Neuronal stem cell (in vitro differentiated cells): ENCODE measurements at places on chromosomes 5 and 9.
A peak's percentile ranks its signal among the peaks of the same experiment; 100 is the strongest.

GRCh38 chr5:143011585-143011984 is 241.4 kb downstream of the ARHGAP26 start:
- no peak for DNase-seq

- DNase-seq = no peak
These were observed 112.2 kb upstream of the HAND1 start for GRCh38 chr5:154590093-154590724.

DNA sequence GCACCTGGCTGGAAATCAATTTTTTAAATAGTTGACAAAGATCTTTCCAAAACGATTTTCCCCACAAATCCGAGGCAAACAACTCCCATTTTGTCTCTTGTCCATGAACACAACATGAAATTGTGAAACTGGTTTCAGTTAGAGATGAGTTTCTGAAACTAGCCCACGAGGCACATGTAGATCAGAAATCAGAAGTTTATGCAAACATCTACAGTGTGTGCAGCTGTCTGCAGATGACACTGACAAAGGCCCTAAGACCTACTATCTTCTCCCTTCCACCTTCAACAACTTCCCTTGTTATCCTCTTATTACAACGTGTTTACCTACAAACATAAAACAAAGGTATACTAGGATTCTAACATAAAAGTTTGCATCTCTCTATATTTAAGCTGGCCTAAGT is 183.3 kb downstream of the DIRAS2 start:
- DNase-seq = no peak

- no peak for DNase-seq
These were observed 50.0 kb upstream of the ORM1 start for GRCh38 chr9:114272739-114273431.

DNA sequence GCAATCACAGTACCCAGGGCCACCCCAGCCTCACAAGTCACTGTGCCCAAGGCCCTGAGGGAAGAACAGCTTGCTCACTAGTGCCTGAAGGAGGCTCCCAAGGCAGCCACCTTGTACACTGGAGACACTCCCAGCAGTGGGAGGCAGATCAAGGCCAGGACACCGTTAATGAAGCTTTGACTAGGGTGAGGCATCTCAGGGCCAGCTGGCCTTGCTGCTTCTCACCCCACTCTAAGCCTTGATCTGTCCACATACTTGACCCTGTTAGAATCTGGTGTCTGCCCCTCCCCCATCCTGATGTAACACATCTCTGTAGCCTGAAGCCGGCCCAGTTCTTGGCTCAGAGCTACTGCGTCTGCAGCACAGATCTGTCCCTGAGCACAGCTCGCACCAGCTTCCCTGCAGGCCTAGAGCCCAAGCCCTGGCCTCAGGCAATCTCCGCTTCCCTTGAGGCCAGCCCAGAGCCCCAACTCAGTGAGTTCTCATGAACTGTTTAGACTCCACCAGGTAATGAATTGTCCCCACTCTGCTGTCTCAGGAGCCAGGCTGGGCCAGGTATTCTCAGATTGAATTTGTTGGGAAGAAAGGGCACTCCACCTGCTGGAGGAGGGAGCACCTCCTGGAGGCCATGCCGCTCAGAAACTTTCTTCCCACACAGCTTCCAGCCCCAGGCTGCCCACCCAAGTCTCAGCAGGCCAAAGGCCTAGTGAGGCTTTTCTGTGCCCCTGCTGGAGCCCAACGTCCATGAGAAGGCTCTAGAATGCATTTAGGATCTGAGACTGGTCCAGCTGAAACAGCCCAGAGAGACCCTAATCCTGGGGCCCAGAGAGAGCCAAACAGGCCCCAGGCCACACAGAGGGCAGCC is 13.4 kb upstream of the JADE2 start:
- DNase-seq = no peak

DNA sequence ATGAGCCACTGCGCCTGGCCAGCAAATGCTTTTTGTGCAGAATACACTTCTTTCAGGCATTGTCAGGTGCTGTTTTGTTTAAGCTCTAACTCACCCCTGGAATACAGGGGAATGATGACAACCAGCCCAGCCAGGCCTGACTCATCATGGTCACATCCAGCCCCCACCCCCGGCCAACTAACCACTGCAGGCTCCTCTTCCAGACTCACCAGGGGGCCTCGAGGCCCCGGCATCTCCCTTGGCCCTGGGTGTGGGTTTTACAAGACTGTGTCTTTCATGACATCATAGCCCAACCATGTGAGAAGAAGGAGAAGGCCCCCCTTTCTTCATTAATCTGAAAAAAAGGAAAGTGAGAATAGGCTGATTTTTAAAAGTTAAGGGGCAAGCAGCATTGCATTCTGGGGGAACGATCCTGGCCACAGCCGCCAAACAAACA is 35.5 kb downstream of the OLFML2A start:
- peak; percentile 32 for DNase-seq

DNA sequence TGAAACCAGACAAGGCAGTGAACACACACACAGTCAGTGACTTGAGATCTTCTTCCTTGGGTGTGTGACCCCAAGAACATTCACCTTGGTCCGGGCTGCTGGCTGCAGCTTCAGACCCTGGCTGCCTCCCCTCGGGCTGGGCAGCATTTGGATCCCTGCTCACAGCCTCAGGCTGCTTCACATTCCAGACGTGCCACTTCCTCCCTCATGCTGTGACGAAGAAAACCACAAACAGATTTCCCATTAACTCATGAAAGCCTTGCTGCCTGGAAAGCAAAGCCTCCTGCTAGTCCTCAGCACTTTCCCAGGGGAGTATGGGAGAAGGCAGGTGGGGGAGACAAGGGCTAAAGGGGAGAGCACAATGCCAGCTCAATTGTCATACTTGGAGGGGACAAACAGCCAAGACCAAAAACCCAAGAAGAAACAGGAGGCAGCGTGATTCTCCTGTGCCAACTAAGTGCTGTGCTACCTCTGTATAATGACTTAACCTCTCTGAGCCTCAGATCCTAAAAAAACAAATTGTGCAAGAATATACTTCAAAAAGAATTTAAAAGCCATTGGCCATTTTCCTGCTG is 594.6 kb upstream of the BRINP1 start:
- peak; percentile 78 for DNase-seq

GRCh38 chr9:72476617-72477437 is 44.6 kb upstream of the TMC1 start:
- DNase-seq = no peak

DNA sequence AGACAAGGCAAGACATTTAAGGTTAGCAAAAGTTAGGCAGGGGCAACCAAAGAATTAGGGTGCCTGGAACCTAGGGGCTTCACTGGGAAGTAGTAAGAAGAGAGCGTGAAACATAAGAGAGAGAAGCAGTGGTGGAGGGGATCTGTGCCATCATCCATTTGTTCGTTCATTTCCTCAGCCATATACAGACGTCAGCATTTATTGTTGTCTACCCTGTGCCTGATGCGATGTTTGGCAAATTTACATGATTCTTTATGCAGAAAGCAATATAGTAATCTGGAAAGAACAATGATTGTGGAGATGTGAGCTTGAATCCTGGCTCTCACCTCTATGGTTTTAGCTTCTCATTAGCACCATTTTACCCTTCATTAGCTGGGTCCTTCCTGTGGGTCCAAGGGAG is 477.5 kb upstream of the MPDZ start:
- DNase-seq = no peak

DNA sequence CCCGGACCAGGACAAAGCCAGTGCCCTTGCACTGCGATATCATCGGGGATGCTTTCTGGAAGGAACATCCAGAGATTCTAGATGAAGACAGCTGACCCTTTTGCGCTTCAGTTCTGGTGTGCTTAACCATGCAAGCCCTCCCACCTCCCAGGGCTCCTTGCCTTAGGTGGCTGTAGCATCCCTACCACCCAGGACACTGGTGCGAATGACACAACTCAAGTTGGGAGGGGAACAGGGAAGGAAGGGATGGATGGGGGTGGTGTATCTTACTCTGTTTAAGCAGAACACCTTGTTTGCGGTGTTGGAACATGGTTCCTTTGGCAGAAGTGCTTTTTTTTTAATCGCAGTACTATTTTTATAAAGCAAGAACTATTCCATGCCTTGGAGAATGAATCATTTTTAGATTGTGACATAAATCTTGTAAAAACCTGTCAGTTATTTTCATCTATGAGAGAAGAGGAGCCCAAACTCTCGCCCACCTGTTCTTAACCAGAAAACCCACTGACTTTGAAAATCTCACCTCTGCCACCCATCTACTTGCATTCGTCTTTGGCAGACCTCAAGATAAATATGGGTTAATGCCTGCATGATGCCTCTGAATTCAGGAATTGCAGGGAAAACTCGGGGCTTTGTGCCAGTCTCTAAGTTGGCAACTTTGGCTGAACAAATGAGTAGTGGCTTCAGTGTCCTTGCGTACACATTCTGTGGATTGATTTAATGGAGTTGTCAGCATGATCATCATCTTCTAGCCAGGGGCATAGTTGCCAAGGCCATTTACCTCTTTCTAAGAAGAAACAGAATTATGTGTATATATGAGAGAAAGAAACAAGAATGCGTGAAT is 3.9 kb upstream of the LSM11 start:
- no peak for DNase-seq

DNA sequence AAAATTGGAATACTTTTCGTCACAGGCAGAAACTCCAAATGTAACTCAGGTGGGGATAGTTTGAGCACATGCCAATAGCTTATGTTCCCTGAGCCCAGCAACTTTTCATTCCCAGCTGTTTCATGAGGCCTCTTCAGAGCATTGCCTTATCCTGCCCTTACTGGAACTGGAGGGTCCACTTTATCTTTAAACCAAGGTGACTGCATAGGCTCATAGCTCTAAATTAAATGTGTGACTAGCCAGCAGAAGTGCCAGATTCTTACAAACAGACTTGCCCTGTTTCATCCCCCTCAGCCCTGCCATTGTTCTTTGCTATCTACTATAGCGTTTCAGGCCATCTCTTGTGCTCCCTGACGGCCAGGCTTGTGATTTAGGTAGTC is 8.1 kb upstream of the LCP2 start:
- DNase-seq = no peak

DNA sequence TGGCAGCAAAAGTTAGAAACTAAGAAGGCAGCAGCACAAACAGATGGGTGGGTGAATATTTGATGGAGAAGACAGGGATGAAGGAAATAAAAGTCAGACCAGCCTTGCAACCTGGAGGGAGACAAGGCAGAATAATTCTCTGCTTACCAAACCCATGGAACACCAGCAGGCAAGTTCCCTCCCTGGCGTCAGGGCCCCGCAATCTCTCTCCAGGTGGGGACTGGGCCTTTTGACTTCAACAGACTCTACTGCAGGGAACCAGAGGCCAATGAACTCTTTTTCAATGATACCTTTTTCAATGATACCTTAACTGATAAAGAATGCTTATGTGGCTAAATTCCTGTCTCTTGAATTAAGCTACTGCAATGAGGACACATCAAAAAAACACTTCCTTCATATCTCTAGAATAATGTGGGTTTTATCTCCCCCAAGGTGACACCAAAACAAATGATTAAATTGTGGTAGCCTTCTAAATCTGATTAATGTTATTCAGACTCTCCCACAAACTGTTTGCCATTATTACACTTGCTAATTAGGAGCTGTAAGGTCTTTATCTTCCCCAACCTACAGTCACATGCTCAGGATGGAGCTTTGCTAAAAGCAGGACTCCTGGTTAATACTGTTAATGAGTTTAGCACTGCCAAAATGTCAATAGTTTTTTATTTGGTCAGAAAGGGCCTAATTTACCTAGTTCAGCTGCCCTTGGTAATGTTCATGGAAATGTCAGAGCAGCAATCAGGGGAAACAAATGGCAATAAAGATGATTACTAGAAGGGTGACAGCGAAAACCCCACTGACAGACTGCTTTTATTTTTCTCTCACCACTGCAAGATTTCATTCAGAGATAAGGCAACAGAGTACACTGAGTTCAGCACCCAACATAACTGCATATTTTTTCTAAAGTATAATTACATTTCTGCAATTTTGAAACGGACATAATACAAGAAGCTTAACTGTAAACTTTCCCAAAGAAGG is 165.5 kb downstream of the TSSK1B start:
- no peak for DNase-seq

GRCh38 chr5:15983392-15983791 is 196.2 kb downstream of the MARCHF11 start:
- no peak for DNase-seq

GRCh38 chr9:15543047-15543813 is 9.6 kb upstream of the CCDC171 start:
- no peak for DNase-seq

GRCh38 chr5:114419959-114420358 is 58.1 kb downstream of the KCNN2 start:
- DNase-seq = no peak

DNA sequence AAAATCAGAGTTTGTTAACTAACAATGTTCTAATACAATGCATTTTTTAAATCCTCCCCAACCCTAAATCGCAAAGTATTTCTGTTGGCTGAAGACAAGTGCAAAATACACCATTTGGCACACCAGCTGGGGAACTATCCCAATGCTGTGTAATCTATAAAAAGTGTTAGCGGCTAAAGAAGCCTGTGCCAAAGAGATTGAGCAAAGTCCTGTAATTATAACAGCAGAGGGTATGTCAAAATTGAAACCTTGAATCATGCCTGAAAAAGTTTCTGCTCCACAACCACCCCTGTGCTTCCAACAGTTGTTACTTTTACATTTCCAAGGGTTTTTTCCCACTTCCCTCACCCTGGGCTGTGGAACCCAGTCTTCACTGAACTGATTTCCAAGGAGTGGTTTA is 83.1 kb upstream of the PLPP6 start:
- DNase-seq = no peak

GRCh38 chr5:35023391-35024178 is 24.2 kb downstream of the AGXT2 start:
- DNase-seq = no peak

DNA sequence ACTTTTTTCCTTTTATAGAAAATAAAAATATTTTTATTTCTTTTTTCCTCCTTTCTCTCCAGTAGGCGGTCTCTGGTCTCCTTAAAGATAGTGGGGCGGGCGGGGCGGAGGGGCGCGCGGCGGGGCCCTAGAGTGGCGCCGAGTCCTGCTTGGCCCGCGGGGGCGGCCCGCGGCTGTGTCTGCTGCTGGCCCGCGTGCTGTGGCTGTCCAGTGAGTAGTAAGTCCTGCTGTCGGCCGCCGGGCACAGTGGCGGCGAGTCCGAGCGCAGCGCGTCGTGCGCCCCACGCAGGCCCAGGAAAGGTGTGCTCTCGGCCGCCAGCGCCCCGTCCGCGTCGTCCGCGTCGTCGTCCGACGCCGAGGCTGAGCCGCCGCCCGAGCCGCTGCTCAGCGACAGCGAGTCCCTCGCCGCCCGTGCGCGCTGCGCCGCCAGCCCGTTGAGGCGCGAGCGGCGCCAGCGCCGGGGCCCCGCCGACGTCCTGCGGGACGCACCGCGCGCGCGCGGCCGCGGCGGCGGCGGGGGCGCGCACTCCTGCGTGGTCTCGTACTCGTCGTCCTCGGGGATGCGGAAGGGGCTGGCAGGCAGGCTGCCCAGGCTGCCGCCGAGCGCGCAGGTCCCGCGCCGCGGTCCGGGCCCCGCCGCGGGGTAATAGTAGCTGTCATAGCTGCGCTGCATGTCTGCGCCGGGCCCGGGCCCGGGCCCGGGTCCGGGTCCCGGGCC is 52.3 kb downstream of the PSD2 start:
- DNase-seq = peak; percentile 57

DNA sequence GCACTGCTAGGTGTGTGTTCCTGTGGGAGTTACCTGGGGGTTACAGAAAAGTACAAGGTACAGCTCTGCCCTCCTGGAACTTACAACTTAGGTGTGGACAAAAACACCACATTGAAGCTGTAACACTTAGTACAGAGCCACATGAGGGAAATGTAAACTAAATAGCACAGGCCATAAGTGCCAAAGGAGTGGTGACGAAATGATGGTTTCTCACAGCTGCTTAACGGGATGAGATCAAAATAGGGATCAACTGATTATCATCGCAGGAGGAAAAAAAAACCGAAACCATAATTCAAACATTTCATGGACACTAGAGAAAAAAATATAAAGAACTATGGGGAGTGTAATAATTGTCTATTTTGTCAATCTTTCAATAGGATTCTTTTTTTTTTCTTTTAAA is 5.9 kb downstream of the LIX1 start:
- DNase-seq = no peak
